ENCODE measurements at places on chromosomes 7 and 10. TPM values are rescaled to one million over a fixed set of nuclear protein-coding genes. Genes with fewer than 3 reads are reported as not detected.

GRCh38 chr10:24468281-24468751, 255.4 kb downstream of the ARHGAP21 start:
- no peak for DNase-seq

DNA sequence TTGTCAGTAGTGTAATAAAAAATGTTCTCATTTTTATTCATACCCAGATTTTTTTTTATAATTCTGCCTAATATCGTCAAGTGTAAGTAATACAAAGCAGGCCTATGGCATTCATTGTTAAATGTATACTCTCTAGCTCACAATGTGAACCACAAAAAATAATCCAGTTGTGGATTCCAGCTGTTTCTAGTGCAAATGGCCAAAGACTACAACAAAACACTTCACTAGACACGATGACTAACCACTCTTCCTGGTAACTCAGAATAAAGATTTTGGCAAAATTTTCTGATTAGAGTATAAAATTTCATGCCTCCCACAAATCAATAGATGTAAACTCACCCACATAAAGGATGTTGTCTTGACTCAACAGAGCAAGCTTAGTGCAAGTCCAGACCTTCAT, 396.6 kb downstream of the DGKB start:
- DNase-seq = no peak

The TMEM213 gene
- total RNA-seq = 0.51 TPM

The FOXI2 gene
- not detected for total RNA-seq

- DNase-seq = peak; percentile 42
These were observed 65.1 kb upstream of the HPS1 start for GRCh38 chr10:98511876-98512275.

DNA sequence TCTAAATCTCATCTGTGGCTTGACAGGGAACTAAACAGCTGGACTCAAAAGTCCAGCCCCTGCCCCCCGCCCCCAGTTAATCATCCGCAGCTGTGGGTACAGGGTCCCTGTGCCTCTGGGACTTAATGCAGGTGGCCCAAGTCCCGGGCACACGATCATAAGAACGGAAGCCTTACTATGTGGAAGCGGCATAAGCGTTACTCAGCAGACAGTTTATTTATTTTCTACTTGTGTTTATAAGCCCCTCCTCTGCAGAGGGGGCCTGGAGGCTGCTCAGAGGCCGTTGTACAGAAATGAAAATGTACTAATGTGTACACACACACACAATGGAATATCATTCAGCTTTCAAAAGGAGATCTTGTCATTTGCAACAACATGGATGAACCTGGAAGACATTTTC, 158.0 kb upstream of the TNS3 start:
- DNase-seq = no peak
